ENCODE measurements at places on chromosomes 2 and 18. TPM values are rescaled to one million over a fixed set of nuclear protein-coding genes. Genes with fewer than 3 reads are reported as not detected.

AAK1 gene
- 13.6 TPM for total RNA-seq

CNOT9 gene
- 40.3 TPM for total RNA-seq

PLA2R1 gene
- 2.1 TPM for total RNA-seq

LYPD6B gene
- not detected for total RNA-seq

LYG2 gene
- not detected for total RNA-seq

DPP10 gene
- not detected for total RNA-seq

COQ10B gene
- total RNA-seq, result 16.9 TPM

UGT1A10 gene
- total RNA-seq, result 0.11 TPM

CDH7 gene
- not detected for total RNA-seq

CCDC85A gene
- total RNA-seq, result 0.31 TPM

ERBB4 gene
- not detected for total RNA-seq

SERPINB12 gene
- not detected for total RNA-seq

TXNDC2 gene
- 0.06 TPM for total RNA-seq

AQP12A gene
- total RNA-seq, result not detected

VWC2L gene
- not detected for total RNA-seq

POTEJ gene
- not detected for total RNA-seq

ARL5A gene
- 20.4 TPM for total RNA-seq

NEU2 gene
- not detected for total RNA-seq

UGT1A4 gene
- not detected for total RNA-seq

MC5R gene
- total RNA-seq, result 0.06 TPM

TUBB8B gene
- total RNA-seq, result not detected

ACTR2 gene
- 136 TPM for total RNA-seq

REL gene
- 1.7 TPM for total RNA-seq

C1QL2 gene
- 0.31 TPM for total RNA-seq

RBKS gene
- total RNA-seq, result 8.4 TPM

RAMP1 gene
- total RNA-seq, result not detected

Data from A549 treated with AZD2906 at 1 μM for 4 hours (cell line).